ENCODE measurements at places on chromosomes 6 and 20.

- H3K27me3 ChIP-seq: no peaks in the 10 kb centered on the region
- no peaks in the 10 kb centered on the region for H3K36me3 ChIP-seq
- no peak overlapping the region for H3K27ac ChIP-seq
- H3K4me1 ChIP-seq: no peaks in the 10 kb centered on the region
- no peak for DNase-seq
- H3K4me3 ChIP-seq: no peak overlapping the region
Measured at GRCh38 chr6:144477396-144477795, 192.3 kb downstream of the UTRN start.

- H3K27ac ChIP-seq: no peak overlapping the region
- no peaks in the 10 kb centered on the region for H3K27me3 ChIP-seq
- H3K4me1 ChIP-seq: no peaks in the 10 kb centered on the region
- no peak overlapping the region for H3K4me3 ChIP-seq
- DNase-seq: no peak
Measured at GRCh38 chr6:125812394-125813292, 21.9 kb downstream of the NCOA7 start.

DNA sequence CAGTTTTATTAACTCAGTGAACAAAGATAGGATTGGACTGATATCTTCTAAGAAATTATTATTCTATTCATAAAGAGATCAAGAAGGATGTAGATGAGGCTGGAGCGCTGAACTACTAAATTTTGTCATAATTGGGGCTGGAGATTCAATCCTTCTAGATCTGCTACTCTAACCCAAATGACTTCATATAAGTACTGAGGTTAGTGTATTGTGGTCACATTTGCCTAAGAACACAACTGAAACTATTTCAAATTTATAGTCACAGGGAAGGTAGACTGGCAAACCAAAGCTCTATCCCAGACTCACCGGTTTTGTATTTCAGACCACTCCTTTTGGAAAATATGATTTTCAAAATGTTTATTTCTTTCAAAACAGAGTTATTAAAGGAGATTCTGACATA lies 96.7 kb downstream of the BMP5 start:
- no peaks in the 10 kb centered on the region for H3K36me3 ChIP-seq
- H3K4me3 ChIP-seq: no peak overlapping the region
- no peak overlapping the region for H3K27ac ChIP-seq
- no peak for DNase-seq
- H3K4me1 ChIP-seq: peaks cover 11% of the 10 kb centered on the region

DNA sequence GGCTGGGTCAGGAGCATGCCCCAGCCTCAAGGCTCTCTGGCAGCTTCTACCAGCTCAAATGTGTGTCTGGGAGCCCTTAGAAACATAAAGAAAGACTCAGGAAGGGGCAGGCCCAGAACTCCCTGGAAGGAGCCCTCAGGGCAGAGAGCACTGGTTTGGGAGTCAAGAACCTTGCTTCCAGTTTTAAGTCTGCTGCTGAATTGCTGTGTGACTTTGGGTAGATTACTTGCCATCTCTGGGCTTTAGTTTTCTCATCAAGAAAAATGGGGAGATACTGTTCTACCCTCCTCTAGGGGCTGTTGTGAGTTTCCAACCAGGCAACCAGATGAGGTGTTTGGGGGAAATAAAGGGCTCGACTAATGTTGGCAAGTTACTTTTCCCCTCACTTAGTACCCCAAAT lies 8.8 kb downstream of the GDAP1L1 start:
- no peaks in the 10 kb centered on the region for H3K27me3 ChIP-seq
- no peak overlapping the region for H3K4me3 ChIP-seq
- no peaks in the 10 kb centered on the region for H3K36me3 ChIP-seq
- DNase-seq: no peak

DNA sequence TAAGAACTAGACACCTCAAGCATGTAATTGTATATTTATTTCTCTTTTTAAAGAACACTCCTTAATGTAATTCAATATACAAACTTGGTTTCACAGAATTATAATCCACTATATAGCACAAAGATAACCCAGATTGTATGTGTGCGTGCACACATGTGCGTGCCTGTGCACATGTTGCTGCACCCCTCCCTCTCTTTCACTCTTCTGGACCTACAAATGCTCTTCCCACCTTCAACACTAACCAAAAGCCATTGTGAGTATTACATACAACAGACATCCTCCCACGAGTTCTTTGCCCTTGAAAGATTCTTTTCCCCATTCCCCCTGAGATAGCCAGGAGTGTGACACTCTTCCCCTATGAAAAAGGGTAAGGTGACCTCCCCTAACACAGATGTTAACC lies 193.5 kb downstream of the HIVEP2 start:
- no peak overlapping the region for H3K4me3 ChIP-seq
- no peaks in the 10 kb centered on the region for H3K36me3 ChIP-seq
- H3K27me3 ChIP-seq: no peaks in the 10 kb centered on the region
- no peak overlapping the region for H3K27ac ChIP-seq
- DNase-seq: no peak

DNA sequence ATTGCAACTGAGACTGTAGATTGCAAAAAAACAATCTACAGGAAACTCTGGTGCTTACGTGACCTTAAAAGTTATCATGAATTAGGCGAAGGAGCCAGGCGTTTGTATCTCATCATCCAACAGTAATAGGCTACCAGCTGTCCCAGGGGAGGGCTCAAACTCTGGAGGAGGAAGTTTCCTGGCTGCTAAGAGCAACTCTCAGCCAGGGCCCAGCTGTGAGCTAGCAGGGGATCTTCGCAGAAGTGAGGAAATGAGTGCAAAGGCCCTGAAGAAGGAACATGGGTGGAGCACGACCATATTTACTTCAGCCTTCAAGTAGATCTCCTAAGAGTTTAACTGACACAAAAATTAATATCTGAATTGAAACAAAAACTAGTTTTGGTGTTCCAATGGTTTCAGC lies 686.9 kb upstream of the MAP3K7 start:
- H3K36me3 ChIP-seq: no peaks in the 10 kb centered on the region
- H3K27ac ChIP-seq: no peak overlapping the region
- no peak for DNase-seq
- no peak overlapping the region for H3K4me3 ChIP-seq

DNA sequence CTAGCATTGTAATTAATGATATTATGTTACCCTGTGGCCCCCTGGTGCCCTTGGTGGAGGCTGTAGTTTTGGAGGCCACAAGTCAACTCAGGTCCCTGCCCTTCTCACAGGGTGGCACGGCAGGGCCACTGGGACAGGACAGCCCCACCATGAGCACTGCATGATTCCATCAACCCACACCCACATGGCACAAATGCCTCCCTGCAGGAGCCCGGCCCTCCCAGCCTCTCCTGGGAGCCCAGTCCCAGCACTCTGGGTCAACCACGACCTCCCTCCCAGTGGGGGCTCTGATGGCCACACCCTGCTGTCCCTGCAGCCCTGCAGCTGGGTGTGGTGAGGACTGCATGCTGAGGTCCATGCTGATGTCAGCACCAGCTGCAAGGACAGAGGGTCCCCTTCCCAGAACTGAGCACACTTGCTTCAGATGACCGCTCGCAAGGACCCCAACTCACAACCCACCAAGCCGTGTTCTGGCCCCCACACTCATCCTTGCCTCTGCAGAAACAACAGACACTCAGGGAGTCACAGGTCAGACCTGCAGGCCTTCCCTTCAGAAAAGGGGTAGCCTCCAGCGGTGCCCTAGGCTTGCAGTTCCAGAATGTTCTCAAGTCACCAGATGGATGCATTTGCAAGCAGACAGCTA lies 15.7 kb upstream of the CST7 start:
- no peaks in the 10 kb centered on the region for H3K27me3 ChIP-seq
- H3K4me3 ChIP-seq: no peak overlapping the region
- H3K4me1 ChIP-seq: no peaks in the 10 kb centered on the region
- no peak for DNase-seq
- H3K36me3 ChIP-seq: no peaks in the 10 kb centered on the region
- H3K27ac ChIP-seq: no peak overlapping the region

DNA sequence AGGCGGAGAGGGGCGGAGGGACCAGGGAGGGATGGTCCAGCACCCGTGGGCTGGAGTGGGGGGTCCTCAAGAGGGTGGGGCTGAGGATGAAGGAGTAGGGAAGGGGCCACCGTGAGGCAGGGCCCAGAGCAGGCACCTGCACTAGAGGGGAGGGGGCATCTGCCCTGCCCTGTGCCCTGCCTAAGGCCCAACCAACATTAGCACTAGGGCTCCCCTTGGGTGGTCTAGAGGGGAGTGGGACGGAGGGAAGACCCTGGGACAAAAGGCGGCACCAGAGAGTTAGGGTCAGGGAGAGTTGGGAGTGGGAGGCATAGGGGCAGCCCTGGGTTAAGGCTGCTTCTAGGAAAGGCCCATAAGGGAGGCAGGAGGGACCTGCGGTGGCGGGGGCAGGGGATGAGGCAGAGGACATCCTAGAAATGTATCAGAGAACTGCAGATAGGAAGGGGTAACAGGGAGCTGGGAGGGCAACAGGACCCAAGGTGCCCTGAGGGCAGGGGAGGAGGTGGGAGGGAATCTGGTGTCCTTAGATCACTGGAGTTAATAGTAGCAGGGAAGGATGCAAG lies 24.5 kb downstream of the HLA-F start:
- peak overlapping the region; percentile 44 for H3K4me3 ChIP-seq
- H3K4me1 ChIP-seq: no peaks in the 10 kb centered on the region
- DNase-seq: no peak
- no peaks in the 10 kb centered on the region for H3K36me3 ChIP-seq
- peaks cover 73% of the 10 kb centered on the region for H3K27me3 ChIP-seq
- H3K27ac ChIP-seq: no peak overlapping the region

- no peaks in the 10 kb centered on the region for H3K36me3 ChIP-seq
- H3K4me1 ChIP-seq: peaks cover 7% of the 10 kb centered on the region
- H3K27me3 ChIP-seq: no peaks in the 10 kb centered on the region
- H3K4me3 ChIP-seq: no peak overlapping the region
- DNase-seq: no peak
- H3K27ac ChIP-seq: no peak overlapping the region
Measured at GRCh38 chr20:14049111-14049510, 53.8 kb downstream of the MACROD2 start.

- no peak overlapping the region for H3K27ac ChIP-seq
- H3K36me3 ChIP-seq: no peaks in the 10 kb centered on the region
Measured at GRCh38 chr6:63316113-63316512, 3.7 kb downstream of the LGSN start.

DNA sequence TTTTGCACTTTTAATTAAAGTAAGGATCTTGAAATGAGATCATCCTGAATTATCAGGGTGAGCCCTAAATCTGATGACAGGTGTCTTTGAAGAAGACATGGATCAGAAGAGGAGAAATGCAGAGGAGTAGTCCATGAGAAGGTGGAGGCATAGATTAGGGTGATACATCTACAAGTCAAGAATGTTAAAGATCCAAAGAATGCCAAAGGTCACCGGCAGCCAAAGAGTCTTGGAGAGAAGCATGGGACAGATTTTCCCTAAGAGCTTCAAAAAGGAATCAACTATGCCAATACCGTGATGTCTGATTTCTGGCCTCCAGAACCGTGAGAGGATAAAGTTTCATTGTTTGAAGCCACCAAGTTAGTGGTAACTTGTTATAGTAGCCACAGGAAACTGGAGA lies 59.0 kb upstream of the THEMIS start:
- no peak overlapping the region for H3K27ac ChIP-seq
- H3K4me3 ChIP-seq: no peak overlapping the region
- H3K4me1 ChIP-seq: no peaks in the 10 kb centered on the region
- H3K27me3 ChIP-seq: no peaks in the 10 kb centered on the region

DNA sequence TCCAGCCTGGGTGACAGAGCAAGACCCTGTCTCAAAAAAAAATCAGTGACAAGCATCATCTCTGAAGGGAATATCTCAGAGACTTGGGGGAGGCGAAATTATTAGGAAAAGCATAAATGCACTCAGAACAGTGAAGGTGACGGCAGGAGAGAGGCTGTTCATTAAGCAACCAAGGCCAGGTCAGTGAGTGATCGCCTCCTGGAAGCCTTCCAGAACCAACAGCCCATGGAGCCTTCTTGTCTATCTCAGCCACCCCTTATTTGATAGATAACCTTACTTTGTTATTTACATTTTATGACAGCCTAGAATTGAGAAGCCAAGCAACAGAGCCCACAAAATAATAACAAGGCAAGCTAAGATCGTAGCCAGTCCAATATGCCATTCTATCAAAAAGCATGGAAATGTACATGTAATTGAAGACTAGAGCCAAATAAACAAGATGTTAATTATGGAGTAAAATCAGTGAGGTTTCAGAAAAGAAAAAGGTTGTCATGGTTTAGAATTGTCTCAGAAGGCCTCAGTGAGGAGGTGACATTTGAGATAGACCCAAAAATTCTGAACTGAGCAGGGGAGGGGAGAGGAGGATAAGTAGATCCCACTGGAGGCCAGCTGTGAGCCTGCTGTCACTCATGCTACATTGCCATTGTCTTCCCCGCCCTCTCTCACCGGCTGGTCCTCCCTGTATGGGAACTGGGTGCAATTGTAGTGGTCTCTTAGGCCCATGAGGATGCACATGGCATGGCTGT lies 17.8 kb downstream of the BNIP5 start:
- H3K4me1 ChIP-seq: peaks cover 25% of the 10 kb centered on the region
- H3K27ac ChIP-seq: no peak overlapping the region
- no peak overlapping the region for H3K4me3 ChIP-seq
- no peaks in the 10 kb centered on the region for H3K27me3 ChIP-seq
- H3K36me3 ChIP-seq: no peaks in the 10 kb centered on the region

DNA sequence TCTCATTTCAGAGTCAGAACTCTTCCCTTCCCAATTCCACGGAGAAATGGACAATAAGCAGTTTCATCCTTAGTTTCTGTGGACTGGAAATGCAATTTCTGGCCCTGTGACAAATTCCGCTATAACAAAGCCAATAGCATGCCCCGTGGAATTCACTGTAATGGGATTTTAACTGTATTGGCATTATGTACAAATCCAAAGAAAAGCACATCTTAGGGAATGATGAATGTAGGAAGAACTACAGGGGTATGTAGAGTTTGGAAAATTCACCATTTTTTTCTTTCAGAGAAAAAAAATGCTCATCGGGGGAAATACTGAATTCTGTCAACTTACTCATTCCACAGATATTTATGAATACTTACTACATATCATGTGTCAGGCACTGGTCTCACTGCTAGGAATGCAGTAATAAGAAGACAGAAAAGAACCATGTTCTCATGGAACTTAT lies 43.5 kb downstream of the KIF6 start:
- H3K36me3 ChIP-seq: no peaks in the 10 kb centered on the region
- no peak overlapping the region for H3K4me3 ChIP-seq
- H3K27ac ChIP-seq: no peak overlapping the region
- H3K4me1 ChIP-seq: no peaks in the 10 kb centered on the region

DNA sequence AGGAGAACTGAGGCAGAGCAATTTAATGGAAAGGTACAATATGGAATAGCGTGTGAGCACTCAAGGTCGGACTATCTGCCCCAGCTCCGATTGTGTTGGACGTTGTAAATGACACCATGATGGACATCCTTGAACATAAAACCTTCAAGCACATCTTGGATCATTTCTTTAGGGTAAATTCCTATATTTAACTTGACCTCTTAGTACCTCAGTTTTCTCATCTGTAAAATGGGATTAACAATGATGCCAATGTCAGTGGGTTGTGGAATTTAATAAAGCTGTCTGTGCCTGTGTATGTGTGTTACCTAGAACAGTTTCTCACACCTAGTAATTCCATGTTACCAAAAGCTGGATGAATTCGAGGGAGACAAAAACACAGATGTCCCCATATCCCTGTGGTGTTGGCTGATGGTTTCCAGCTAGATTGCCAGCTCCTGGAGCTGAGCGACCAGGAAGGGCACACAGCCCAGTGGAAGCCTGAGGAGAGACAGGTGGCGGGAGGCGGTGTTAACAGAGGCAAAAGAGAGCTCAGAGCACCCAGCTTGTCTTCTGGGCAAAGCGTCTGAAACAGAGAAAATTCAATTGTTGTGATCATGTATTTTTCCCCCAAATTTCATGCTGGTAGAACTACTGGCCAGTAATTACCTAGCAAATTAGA lies 32.6 kb downstream of the MDFI start:
- no peak for DNase-seq
- H3K27me3 ChIP-seq: no peaks in the 10 kb centered on the region
- H3K27ac ChIP-seq: no peak overlapping the region
- H3K4me1 ChIP-seq: peaks cover 11% of the 10 kb centered on the region
- H3K4me3 ChIP-seq: no peak overlapping the region
